ENCODE measurements at places on chromosomes 1 and 21.

DNA sequence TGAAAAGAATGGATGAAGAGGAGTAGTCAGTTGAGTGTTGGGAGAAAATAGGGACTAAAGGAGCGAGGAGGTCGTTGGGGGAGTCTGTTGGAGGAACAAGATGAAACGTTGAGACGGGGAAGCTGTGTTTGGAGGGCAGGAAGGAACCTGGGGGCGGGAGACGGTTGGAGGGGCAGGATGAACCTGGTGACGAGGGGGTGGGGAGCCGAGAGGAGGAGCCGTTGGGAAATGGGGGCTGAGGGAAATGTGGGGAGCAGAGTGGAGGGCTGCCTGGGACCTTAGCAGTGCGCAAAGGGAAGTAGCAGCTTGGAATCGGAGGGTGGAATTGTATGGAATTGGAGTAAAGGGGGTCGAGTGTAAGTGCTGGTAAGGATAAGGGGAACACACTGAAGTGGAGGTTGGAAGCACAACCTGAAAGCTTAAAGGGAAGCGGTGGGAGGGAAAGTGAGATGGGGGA lies 630 bp downstream of the MTF2 start:
- DNase-seq = no peak

DNA sequence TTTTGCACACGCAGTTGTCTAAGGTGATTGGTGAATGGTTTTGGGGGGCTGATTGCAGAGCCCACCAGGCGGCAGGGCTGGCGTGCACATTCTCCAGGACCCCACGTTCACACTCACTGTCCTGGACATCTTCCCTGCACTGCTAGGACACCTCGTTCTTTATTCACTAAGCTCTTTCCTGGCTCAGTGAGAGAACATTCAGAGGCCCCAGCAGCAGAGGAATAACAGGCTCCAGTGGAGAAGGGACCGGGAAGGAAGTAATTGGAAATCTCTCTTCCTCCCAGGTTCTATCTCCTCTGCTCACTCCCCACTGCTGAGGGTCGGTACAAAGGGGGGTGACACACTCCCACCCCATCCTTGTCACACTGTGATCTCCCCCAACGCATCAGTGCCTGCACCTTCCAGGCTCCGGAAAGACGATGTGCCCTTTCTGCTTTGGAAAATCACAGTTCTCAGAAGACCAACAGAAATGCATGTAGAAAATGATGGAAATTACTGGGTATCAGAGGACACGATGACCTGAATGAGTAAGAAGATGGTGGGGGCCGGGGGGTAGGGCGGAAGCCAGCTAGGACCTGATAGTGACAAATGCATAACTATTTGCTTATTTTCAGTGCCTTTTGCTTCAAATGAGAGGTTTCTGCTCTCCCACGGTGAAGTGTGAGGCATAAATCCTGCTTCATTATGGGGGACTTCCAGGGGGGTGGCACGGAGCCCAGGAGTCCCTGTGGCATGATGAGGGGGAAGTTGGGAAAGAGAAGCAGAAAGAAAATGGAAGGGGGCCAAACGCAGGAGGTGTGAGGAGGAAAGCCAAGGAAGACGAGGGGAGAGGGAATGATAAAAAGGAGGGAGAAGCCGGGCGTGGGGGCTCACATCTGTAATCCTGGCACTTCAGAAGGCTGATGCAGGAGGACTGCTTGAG lies 25.2 kb upstream of the KIF26B start:
- DNase-seq = no peak

- peak; percentile 66 for DNase-seq
Observed at GRCh38 chr1:157369808-157370521, 182.3 kb downstream of the FCRL5 start.

DNA sequence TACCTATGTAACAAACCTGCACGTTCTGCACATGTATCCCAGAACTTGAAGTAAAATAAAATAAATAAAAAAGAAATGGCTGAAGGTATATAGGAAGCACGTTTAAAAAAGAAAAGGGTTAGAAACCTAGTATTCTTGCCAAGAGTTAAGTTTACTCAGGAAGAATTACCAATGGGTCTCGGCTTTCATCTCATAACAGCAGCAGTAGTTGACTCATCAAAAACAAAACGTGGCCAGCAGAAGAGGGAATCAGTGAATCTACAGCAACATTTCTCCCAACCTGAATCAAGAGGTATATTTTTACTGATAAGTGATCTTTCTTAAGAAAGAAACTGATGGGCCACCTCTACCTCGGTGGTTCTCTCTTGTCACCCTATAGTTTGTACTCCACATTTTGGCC lies 340.3 kb downstream of the BRINP2 start:
- no peak for DNase-seq

DNA sequence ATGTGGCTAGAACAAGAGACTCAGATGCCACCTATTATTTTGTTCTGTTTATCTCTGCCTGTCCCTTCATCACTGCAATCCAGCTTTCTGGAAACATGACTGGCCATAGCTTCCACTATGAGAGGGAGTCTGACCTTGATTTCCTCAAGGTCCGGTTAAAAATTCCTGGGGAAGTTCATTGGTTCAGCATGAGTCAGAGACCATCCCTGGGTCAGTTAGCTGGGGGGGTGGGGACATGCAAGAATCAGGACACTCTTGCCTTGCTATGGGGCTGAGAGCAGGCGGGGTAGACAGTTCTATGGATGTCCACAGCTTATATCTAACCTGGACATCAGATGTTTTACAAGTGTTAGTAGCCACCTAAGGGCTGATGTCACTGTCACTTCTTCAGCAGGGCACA lies 81.1 kb downstream of the TENT5C start:
- DNase-seq = no peak

All from NCI-H460 (cell line).